Activated gamma-delta T cell treated with Interleukin-2 at 50 U/mL for 16 hours (primary cell): ENCODE measurements at places on chromosomes 5 and 9.

GRCh38 chr5:54942064-54942778 lies 43.2 kb downstream of the ESM1 start:
- no peak for DNase-seq

- no peak for DNase-seq
Measured at GRCh38 chr9:35114840-35115628, 628 bp downstream of the ATOSB start.

DNA sequence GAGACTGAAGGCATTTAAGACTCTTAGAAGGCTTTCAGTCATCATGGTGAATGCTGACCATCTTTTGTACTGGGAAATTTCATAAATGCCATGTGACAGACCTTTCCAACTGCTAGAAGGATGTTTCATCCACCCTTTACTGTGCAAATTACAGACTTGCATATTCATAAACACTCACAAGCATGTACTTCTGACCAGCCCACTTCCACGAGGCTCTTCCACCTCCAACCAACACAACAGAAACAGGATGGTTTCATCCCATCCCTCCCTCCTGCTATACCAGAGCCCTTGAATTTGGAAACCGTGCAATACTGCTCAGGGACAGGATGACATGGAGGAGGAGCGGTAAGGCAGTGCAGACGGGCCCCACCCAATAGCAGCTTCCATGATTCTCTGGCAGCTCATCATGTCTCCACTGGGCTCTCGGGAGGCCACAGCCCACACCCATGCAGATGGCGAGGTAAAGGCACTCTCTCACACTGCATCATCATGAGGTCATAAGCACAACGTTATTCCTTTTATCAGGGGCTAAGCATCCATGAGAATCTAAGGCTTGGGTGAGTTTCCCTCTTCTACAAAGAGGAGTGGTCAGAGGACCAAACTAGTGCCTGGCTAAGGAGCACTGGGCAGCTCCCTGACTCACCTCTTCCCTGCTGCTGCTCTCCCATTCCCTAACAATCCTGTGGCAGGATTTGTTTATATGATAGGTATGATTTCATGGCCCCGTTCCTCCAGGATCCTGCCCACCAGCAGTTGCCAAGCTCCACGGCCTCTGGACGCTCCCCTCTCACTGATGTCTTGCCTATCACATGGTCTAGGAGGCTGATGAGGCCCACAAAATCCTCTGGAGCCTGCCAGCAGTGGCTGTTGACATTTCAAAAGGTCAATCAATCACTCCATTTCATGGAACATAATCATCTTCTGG lies 94.4 kb upstream of the FSTL4 start:
- no peak for DNase-seq

DNA sequence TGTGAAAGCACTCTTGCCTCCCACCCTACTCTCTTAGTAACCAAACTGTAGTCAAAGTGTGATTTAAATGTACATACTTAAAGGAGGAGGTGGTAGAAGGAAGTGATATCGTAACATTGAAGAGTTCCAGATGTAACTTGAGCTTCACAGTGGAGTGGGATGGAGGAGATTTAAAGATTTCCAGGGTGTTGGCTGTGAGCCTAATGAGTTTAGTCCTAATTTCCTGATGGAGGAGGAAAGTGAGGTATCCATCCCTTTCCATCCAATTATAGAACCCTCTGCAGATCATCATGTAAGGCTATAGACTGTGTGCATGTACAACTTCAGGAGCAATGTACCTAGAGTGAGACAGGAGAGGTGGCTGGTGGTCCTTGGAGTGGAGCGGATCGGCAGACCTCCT lies 1163.9 kb upstream of the SEMA6A start:
- DNase-seq, result no peak

- no peak for DNase-seq
Measured at GRCh38 chr9:79107911-79108676, 463.7 kb upstream of the TLE4 start.

- no peak for DNase-seq
Measured at GRCh38 chr5:138910546-138911185, 35.5 kb upstream of the LRRTM2 start.

- no peak for DNase-seq
Measured at GRCh38 chr9:87428659-87429058, 69.0 kb upstream of the DAPK1 start.

DNA sequence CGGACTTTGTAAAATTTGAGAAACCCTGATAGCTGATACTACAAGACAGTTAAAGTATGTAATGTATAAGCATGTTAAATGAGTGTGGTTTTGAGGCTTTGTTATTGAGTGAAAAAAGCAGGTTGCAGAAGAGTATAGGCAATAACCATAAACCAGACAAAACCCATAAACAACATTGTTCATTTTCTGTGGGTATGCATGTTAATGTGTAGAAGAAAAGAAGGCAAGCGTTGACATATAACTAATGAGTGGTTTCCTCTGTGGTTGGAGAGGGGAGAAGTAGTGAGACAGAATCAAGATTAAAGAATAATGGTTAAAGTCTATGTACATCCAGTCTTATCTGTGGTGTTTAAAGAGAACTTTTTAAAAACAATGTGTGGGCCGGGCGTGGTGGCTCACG lies 26.2 kb downstream of the RAD23B start:
- no peak for DNase-seq

DNA sequence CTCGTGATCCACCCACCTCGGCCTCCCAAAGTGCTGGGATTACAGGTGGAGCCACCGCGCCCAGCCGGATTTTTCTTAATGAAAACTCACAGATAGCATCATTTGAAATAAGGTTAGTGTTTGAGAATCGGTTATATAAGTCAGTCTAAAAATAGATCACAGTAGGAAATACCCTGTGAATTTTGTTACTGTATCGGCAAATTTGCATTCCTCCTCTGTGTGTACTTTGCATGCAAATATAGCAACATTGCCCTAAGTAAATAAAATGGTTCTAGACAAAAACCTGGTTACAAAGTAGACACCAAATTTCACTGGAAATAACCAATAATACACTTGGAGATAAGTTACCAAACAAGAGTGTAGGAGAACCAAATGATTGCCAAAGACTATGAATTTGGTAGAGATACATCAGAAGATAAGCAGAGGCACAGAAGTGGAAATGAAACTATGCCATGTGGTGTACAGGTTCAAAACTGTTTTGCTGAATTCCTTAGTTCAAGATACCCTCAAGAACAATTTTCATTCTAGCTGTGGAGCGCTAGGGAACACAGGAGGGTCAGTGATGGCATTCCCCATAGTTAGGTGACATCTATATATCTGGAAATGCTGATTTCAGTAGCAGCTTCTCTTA lies 58.1 kb downstream of the ICE1 start:
- DNase-seq, result no peak

GRCh38 chr9:22522206-22522740 lies 75.6 kb downstream of the DMRTA1 start:
- no peak for DNase-seq

DNA sequence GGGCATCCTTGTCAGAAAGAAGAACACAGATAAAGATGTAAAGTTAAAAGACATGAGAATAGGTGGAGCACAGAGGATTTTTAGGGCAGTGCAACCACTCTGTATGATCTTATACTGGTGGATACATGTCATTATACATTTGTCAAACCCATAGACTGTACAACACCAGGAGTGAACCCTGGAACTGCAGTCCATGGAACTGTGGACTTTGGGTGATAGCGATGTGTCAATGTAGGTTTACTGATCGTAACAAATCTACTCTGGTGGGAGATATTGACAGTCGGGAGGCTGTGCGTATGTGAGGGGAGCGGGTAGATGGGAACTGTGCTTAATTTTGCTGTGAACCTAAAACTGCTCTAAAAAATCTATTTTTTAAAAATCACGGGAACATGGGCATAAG lies 60.6 kb downstream of the MROH2B start:
- no peak for DNase-seq

DNA sequence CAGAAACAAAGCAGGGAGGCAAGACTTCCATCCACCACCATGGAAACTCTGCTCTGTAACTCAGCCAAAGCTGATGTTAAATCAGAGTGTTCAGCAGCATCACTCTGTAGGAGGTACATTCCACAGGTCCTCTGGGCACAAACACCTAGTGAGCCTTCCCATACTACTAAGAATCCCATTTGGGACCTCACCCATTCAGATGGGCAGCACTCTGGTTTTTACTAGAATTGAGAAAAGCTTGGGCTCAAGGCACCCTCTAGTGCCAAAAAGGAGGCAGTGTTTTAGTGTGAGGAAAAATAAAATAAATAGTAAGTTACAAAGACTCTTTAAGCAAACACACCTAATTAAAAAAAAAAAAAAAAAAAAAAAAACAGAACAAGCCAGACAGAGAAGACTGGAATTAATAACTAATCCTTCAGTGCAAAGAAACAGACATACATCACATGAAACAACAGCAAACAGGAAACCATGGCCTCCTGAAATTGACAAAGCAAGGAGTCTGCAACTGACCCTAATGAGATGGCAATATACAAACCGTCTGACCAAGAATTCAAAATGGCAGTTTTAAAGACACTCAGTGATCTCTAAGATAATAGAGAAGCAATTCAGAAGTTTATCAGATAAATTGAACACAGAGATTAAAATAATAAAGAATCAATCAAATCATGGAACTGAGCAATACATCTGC lies 159.5 kb downstream of the GNA14 start:
- no peak for DNase-seq

DNA sequence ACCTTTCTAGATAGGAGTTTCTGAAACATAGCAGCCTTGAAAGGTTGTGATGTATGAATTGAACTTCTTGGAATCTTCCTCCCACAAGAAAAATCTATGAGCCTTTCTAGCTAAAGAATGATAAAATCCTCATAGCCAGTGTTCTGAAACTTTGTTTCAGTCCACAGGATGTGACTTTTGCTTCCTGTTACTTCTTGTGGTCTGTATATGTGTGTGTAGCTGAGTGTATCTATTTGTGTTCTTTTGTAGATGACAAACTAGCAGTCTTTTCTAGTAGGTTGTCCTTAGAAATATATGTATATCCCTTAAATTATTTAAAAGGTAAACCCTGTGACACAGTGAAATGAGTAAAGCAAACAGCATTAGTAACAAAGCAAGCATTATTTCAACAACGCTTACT lies 188.8 kb downstream of the MRPS30 start:
- DNase-seq, result no peak

- DNase-seq, result no peak
Measured at GRCh38 chr5:66358741-66359140, 214.6 kb downstream of the SREK1 start.

- DNase-seq, result no peak
Measured at GRCh38 chr5:13108265-13108664, 836.2 kb downstream of the DNAH5 start.

DNA sequence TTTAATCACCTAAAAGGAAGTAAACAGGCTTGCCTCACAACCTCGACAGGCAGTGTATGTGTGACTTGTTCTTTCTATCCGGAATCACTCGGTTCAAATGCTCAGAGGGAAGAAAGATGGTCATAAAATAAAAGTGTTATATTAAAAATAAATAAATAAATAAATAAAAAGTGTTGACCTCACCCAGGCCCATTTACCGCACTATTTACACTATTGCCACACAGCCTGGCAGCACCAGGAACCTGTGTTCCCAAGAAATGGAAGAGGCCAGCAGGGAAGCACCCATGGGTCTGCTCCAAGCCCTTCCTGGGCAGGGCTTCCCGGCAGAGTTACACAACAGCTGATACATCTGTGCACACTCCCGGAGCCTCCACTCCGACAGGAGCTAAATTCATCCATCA lies 127.9 kb downstream of the EFNA5 start:
- DNase-seq, result no peak

GRCh38 chr5:128927644-128928043 lies 37.6 kb upstream of the SLC27A6 start:
- no peak for DNase-seq

DNA sequence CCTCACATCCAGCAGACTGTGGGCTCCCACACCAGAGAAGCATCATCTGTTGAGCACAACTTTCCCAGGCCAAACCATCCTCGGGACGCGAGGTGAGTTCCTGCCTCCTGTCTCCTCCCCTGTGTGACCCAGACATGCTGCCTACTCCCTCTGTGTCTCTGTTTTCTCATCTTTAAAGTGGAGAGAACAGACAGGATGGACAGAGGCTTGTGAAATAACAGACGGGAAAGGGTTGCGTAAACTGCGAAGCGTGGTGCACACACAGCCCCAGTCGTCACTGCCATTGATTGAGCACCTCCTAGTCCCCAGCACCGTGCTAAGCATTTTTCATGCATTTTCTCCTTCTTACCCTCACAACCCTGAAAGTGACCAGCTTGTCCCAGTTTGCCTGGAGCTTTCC lies 52.1 kb upstream of the LMX1B start:
- no peak for DNase-seq

DNA sequence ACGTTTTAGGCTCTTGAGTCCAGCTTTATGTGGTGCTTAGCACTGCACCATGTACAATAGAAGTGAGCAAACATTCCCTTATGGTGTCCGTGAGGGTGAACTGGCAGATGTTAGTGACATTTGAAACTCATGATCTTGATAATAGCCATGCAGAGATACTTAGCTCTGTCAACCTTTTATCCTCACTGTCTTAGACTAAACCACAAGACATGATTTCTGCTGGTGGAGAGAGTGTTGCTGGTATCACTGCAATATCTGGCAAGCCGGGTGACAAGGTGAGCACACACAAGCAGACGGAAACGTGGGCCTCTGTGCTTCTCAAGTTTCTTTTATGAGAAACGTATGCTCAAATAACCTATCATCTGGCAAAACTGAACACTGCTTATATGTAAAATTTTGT lies 68.4 kb downstream of the CAST start:
- no peak for DNase-seq

DNA sequence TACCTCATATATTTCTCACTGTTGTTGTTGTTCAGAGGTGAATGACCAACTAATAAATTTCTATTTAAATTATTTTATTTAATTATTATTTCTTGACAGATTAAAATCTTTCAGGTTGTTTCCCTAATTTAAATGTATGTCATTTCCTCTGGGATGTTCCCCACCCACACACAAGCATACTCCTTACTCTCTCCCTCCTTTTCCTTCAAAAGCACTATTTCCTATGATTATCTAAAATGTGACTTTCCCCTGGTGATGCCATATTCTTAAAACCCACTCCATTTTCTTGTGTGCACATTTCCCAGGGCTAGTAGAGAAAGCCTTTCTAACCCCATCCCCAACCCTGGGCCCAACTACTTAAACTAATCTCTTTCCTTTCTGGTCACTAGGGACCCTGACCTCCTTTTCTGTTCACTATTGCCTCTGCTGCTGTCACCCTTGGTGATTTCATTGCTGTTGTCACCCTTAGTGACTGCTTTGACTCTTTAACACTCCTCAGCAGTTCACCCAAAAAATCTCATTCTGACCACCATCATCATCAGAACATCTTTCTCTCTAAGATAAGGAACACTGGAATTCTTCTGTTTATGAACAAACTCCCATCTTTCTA lies 16.8 kb downstream of the IL33 start:
- DNase-seq, result no peak

- no peak for DNase-seq
Measured at GRCh38 chr5:78858364-78858763, 126.7 kb downstream of the ARSB start.
